ENCODE measurements at places on chromosomes 16 and 17. TPM values are rescaled to one million over a fixed set of nuclear protein-coding genes. Genes with fewer than 3 reads are reported as not detected.

GRCh38 chr17:19542247-19542646 lies 8.6 kb downstream of the SLC47A1 start:
- DNase-seq: no peak

GRCh38 chr16:11010575-11011221 lies 66.3 kb downstream of the CLEC16A start:
- no peak for DNase-seq

DNA sequence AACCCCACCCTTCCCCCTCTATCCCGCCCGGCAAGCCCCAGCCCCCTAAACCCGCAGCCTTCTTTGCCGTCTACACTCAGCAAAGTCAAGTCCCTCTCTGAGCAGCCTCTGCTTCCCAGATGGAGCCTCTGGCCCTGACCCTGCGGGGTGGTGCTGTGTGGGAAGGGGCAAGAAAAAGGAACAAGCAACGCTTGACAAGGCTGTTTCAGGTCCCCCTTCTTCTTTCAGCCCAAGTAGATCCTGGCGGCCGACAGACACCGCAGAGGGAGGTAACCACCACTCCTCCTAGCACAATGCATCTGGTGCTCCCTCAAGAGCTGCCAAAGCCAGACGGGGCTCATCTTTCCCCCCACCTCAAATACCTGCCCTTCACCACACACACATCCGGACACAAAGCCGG lies 178.3 kb downstream of the ENGASE start:
- DNase-seq: no peak

GRCh38 chr17:72400863-72401262 lies 280.0 kb downstream of the SOX9 start:
- DNase-seq: no peak

GRCh38 chr17:67531291-67531690 lies 154.2 kb downstream of the PITPNC1 start:
- DNase-seq: peak; percentile 17

- DNase-seq: no peak
Observed at GRCh38 chr17:79664930-79665737, 54.3 kb upstream of the RBFOX3 start.

- no peak for DNase-seq
Observed at GRCh38 chr17:1366234-1366633, 33.8 kb downstream of the YWHAE start.

DNA sequence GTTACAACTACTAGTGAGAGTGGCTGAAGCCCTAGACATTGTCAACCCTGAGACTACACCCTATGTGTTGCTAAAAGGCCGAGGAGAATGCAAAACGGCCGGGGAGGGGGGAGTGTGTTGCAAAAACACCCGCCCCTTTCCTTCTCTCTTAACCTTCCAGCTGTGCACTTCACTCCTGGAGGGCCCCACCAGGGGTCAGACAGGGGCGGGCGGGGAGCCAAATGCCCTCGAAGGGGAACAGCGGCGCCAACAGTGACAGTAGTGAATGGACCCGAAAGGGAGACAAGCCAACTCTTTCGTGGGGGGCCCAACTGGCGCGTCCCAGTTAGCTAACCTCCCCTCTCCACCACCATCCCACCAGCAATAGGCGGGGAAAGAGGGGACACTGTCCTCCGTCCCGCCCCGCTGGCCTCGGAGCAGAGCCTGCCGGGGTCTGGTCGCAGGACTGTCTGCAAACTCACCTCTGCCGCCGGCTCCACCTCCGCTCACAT lies 352 bp downstream of the MARF1 start:
- DNase-seq: peak; percentile 93

- no peak for DNase-seq
Observed at GRCh38 chr17:15483431-15483830, 16.0 kb upstream of the CDRT4 start.

DNA sequence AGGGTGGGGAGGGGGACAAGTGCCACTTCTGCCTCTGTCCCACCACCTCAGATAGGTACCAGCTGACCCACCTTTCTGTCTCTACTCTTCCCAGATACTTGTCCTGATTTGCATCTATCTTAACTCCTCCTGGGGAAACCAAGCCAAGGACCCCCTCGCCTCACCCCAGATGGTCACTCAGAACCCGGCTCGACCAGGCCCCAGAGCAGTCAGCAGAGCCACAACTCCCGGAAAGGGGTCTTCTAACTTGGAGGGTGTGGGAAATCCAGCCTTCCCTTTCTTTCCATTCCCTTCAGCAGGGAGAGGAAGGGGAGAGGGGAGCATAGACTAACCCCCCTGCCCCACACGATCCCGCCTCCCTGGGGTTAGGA lies 1.9 kb downstream of the CAVIN1 start:
- DNase-seq: no peak

- no peak for DNase-seq
Observed at GRCh38 chr16:27543801-27544200, 5.9 kb downstream of the GTF3C1 start.

DNA sequence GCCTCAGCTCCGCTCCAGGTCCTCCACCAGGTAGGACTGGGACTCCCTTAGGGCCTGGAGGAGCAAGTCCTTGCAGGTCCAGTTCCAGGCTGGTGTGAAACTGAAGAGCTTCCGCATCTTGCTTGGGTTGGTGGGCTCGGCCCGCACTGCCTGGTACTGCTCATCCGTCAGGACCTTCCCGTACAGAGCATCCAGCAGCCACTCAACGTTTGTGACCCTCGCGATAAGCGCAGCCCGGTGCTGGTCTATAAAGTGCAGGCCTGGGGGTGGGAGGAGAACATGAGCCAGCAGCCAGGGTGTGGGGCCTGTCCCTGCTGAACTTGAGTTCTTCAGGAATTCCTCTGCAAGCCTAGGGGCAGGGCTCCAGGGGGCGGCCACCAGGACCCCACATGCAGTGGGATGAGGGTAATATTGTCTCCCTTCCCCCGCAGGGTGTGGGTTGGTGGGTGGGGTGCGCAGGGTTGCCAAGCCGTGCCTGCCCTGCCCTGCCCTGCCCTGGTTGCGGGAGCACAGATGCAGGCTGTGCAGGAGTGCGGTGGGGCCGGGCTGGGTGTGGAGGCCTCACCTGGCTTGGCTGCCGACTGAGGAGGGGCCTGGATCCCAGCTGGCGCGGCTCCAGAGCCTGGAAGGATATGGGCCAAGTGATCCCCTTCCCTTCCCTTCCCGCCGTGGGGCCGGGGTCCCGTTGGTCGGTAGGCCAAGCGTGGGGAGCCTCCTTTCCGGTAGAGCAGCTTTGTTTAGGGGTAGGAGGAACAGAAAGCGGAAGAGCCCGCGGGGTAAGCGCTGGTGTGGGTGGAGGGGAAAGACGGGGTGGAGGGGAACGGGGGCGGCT lies 762 bp downstream of the PYCARD start:
- DNase-seq: peak; percentile 46

- no peak for DNase-seq
Observed at GRCh38 chr17:13690806-13691205, 89.1 kb upstream of the HS3ST3A1 start.

DNA sequence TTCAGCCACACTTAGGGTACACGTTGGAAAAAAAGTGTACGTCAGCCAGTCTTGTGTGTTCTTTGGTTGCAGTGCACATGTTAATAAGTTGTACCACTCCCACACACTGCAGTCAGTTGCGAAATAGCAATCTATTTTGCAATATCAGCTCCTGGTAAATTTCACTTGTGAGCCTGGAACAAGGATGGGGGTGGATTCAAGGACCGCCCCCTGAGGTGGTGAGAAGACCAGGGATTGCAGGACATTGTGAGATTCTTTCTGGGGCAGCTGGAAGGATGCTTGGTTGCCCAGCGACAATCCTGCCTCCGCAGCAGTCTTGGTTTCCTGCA lies 78.6 kb upstream of the ZFHX3 start:
- DNase-seq: no peak

GRCh38 chr17:76683011-76683755 lies 27.6 kb downstream of the MXRA7 start:
- DNase-seq: no peak

- DNase-seq: no peak
Observed at GRCh38 chr16:48300391-48300856, 53.1 kb upstream of the ABCC11 start.

DNA sequence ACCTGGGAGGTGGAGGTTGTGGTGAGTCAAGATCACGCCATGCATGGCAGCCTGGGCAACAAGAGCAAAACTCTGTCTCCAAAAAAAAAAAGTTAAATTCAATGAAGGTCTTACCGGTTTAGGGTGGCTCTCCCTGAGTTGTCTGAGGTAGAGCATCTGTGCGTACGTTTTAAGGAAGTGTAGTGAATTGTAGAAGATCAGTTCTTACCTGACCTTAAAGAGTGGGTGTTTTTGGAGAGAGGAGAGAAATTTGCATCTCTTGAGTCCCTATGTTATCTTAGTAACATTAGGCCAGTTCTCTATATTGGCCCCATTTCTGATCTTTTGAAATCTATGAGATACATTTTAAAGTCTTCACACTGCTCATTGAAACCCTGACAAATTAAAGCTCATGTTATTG lies 56.2 kb downstream of the ELAC2 start:
- no peak for DNase-seq

GRCh38 chr16:54582631-54583250 lies 296.2 kb upstream of the IRX3 start:
- DNase-seq: no peak

GRCh38 chr16:11409398-11409797 lies 64.1 kb downstream of the RMI2 start:
- DNase-seq: no peak

- DNase-seq: no peak
Observed at GRCh38 chr17:49444384-49444783, 29.7 kb upstream of the PHB1 start.

DNA sequence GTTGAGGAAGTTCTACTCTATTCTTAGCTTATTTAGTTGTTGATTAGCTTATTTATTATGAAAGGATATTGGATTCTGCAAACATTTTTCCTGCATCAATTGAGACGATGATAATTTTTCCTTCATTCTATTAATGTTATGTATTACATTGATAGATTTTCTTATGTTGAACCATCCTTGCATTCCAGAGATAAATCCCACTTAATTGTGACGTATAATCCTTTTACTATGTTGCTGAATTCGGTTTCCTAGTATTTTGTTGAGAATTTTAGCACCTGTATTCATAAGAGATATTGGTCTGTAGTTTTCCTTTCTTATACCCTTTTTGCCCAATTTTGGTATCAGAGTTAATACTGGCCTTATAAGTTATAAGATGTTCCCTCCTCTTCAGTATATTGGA lies 47.6 kb upstream of the BRD7 start:
- DNase-seq: no peak

DNA sequence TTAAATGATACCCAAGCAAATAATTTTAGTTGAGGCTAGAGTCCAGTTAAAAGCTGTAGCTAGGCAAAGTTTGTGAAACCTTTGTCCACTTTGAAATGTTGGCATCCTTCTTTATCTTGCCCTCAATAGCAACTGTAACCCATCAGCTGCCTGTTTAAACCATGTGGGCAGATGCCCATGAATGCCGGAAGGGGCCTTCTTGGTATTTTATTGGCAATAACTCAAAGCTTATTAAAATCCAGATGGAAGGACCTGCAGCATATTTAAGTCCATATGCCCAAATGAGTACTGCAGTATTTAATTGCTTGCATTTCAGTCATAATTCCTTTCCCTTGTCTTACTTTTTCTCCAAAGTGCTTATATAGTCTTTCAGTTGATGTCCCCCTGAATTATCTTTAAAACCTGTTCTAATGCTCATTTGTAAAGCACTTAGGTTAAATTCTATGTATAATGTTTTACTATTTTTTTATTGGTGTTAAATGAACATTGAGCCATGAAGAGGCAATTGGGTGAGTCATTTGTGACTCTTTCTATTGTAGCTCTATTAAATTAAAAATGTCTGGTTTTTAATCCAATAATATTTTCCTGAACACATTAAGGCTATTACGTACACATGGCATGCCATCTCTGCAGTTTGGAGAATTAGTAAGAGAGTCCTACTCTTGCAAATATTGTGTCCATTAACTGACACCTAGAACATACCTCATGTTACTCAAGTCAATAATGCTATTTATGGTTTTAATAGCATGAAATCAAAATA lies 225.3 kb downstream of the KCNJ2 start:
- no peak for DNase-seq

GRCh38 chr17:28577466-28577824 lies 750 bp upstream of the ALDOC start:
- DNase-seq: no peak

- peak; percentile 77 for DNase-seq
Observed at GRCh38 chr16:87780385-87780989, 14.7 kb upstream of the KLHDC4 start.

DNA sequence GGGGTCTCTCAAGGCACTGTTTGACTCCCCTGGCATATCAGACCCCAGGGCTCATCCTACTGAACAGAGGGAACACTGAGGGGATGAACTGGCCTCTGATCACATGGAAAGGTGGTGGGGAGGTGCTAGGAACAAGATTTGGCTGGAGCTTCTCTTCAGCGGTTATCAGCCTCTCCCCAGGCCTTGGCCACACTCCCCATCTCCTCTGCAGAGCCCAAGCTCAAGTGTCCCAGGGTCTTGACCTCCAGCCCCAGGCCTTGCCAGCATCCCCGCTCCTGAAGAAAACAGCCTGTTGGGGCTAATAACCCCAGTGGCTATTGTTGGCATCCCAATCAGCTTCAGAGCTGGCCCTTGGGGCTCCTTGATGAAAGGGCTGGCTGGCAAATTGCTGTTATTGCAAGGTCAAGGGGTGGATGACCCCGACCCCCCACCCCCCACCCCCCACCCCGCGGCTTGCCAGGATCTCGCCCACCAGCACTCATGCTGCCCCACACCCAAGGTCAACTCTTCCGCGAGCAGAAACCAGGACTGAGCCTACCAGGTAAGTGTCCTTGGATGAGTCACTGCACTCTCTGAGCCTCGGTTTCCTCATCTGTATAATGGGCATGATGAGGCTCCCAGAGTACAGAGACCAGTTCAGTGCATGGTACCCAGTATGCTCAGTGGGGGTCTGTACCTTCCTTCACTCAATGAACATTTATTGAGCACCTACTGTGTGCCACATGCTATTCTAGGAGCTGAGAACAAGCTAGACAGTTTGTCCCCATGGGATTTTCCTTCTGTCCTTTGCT lies 18.8 kb upstream of the FAM83G start:
- DNase-seq: no peak

GRCh38 chr17:16916557-16916920 lies 55.4 kb downstream of the TNFRSF13B start:
- DNase-seq: no peak

- DNase-seq: no peak
Observed at GRCh38 chr16:68374246-68374805, 63.5 kb downstream of the PRMT7 start.

Gene CEMP1
- total RNA-seq: not detected

Gene SSTR5
- total RNA-seq: not detected

Gene BRIP1
- 14.5 TPM for total RNA-seq

Gene NPIPB13
- 14.7 TPM for total RNA-seq

Gene KRTAP4-12
- total RNA-seq: not detected

Gene NOL3
- total RNA-seq: 24.5 TPM

Gene MSL1
- total RNA-seq: 70.1 TPM

Gene ADGRG1
- 8.5 TPM for total RNA-seq

Gene CCDC47
- total RNA-seq: 64.4 TPM

Gene MT1M
- not detected for total RNA-seq

Gene AANAT
- 0.34 TPM for total RNA-seq

Gene TBC1D28
- not detected for total RNA-seq

Gene KCNH4
- total RNA-seq: 0.43 TPM

All from activated CD8-positive, alpha-beta T cell treated with anti-CD3 and anti-CD28 coated beads for 36 hours (primary cell).